Stimulated activated CD4-positive, alpha-beta T cell treated with anti-CD3 and anti-CD28 coated beads, TNF-alpha, amount 100 ng/mL, for 4 hours (primary cell): ENCODE measurements at places on chromosomes 3 and 15.

DNA sequence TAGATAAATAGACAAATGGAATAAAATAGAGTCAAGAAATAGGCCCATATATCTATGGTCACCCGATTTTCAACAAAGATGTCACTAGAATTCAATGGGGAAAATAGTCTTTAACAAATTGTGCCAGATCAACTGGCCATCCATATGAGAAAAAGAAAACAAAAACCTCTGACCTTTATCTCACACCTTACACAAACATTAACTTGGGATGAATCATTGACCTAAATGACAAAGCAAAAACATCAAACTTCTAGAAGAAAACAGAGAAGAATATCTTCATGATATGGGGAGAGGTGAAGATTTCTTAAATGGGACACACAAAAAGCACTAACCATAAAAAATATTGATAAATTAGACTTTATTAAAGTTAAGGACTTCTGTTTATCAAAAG lies 31.9 kb downstream of the ITGA11 start:
- DNase-seq = no peak

GRCh38 chr3:148682997-148683396 lies 14.7 kb upstream of the AGTR1 start:
- no peak for DNase-seq

DNA sequence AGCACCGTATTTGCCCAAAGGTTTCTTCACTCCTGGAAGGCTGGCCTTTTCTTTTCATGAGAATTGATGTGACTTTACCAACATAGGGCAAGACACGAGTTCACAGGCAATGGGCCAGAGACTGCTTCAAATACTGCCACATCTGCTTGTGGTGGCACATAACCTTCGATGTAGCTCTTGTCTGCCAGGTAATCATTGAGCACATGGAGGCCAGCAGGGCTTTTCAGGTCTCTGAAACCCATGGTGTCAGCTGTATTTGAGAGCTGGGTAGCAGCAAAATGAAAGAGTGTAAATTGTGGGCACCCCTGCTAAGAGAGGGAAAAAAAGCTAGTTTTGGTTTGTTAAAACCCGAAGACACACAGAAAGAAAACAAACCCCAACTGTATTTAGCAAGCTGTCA lies 200.7 kb downstream of the NAALADL2 start:
- DNase-seq = no peak

DNA sequence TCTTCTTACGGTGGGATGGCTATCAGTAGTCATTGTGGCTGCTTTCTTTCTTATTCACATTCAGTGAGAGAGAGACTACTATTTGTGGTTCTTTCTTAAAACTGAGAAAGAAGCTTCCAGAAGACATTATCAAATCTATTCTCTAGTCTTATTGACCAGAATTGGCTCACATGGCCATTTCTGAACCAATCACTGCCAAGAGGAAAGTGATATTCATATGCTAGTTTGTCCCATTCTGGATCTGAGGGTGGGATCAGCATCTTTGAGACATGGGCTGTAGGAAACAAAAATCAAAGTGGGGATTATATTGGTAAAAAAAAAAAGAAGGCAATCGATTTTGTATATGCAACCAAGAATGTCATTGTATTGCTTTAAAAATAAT lies 106.4 kb upstream of the RASGRP1 start:
- DNase-seq = no peak

DNA sequence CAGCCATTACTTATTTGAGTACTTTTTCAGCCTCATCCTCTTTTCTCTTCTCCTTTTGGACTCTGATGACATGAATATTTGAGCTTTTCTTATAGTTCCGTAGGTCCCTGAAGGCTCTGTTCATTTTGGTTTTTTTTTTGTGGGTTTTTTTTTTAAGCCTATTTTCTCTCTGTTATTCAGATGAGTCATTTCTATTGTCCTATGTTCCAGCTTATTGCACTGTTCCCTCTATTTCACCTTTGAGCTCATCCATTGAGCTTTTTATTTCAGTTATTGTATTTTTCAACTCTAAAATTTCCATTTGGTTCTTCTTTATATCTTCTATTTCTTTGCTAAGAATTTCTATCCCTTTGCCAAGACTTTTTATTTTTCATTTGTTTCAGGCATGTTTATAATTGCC lies 7.2 kb upstream of the MGLL start:
- no peak for DNase-seq

DNA sequence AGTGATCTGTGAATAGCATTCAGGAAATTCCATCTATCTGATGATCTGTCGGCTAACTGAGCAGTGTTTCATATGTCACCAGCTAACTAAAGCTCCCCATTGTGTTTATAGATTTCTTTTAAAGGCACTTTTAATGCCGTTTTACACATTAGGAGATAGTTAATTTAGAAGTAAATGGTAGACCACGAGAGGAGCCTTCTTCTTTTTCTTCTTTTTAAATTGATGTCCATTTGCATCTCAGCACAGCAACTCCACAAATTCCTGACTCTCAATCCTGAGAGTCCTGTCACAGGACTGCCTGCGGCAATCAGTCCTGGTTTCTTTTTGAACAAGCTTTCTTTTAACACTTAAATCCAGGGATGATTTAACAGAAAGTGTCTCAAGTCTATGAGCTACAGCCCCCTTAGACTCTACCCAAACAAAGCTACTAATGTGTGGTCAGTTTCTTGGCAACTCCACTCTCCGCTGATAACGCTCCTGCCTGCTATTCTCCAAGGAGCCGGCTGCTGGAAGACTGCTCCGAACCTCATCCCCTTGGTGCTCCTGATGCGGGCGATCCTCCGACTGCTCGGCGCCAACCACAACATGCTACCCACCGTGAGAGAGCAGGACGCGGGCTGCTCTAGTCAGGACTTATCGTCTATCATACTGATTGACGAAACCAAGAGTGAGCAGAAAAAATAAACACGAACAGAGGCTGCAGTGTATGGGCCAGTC lies 421.4 kb downstream of the MECOM start:
- no peak for DNase-seq
